ENCODE measurements at places on chromosomes 6 and 20.

GRCh38 chr6:10800810-10801209, 37.5 kb downstream of the MAK start:
- DNase-seq, result no peak

DNA sequence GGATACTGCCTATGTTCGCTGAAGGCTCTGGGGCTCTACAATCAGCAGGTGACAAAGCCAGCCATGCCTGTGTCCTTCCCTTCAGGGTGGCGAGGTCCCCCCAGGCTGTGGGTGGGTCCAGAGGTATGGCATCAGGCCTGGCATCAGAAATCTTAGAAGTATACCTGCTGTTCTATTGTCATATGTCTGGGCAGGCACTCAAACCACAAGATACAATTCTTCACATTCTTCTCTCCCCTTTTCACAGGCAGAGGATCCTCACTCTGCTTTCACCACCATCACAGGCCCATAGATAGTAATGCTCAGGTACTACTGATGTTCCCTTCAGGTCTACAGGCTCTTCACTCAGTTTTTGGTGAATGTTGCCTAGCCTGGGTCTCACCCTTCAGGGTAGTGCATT, 1180.0 kb upstream of the CITED2 start:
- no peak for DNase-seq

DNA sequence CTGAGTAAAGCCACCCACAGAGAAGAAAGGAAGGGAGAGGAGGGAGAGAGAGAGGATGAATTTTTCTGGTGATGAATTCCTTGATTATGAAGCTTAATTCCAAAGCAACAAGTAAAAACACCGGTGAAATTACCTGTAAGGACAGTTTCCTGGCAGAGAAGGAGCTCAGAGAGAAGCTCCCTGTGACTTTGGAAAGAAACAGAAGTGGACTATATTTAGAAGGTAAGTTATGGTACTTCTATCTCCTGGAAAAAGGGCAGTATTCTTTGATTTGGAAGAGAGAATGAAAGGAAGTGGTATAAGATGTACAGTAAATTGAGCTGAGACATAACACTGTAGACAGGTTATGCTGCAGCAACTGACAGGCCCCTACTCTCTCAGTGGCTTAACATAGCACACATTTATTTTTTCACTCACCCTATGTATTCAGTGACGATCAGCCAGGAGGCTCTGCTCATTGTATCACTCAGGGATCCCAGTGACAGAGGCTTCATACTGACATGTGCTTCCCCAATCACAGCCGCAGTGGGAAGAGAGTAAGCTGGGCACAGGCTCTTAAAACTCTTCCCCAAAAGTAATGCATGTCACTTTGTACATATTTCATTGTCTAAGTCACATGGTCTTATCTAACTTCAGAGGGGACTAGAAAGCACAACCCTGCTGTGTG, 349.5 kb downstream of the BTBD9 start:
- no peak for DNase-seq

DNA sequence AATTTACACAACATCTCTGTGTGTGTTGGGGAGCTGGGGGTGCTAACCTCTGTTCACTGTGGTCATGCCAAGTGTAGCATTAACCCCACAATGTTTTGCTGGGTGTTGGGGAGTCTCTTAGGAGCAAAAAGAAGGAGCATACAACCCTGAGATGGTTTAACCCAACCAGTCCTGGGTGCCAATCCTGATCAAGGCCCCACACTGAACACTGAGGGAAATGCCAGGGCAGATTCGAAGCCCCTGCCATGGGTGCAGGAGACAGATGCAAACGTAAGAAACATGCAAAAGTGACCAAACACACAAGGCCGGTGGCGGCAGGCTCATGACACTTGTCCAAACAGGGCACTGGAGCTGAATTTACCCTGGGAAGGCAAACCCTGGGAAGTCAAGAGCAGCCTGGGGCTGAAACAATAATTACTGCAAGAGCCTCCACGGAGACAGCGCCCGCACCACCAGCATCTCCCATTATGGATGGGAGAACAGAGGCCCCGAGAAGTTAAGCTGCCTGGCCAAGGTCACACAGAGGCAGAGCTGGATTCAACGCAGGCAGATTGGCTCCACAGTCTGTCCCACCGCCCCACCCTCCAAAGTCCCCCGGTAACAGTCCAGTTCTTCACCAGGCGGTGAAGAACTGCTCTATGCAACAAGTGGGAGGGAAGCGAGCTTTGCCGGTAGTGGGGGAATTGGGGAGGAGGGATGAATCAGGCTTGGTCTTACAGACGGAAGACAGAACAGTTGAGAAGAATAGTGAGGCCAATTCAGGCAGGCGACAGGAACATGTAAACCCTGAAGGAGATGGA, 8.5 kb downstream of the ACSS1 start:
- DNase-seq, result no peak

GRCh38 chr20:10129749-10130148, 88.9 kb upstream of the SNAP25 start:
- DNase-seq, result no peak

DNA sequence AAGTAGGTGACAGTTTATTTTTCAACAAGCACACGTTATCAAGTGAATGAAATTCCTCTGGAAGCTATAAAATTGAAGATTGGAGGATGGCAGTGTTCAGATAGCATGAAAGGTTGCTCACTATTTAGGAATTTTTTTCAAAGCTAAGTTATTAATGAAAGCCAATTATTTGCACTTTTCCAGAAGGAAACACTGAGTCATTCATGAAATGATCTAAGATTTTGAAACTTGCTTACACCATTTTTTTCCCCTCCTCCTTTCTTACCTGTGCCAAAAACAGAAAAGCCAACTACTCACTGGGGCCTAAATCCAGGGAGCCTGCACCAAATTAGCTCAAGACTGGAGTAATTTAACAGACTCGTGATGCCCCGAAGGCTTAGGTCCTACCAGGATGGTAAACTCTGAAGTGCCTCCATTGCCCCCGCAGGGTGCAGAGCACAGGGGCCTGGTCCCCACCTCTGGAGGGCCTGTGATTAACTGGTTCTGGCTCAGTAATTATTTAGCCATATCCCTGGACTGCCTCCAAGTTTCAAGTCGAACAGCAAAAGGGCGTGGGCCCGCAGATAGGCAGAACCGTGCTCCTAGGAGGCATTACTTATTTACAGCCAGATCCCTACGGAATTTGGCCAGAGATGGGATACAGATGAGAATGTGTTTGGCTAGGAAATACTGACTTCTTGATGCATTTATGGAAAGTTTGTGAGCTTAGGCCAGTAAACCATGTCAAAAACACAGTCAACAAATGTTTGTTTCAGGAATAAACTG, 28.0 kb upstream of the ZNF217 start:
- DNase-seq, result no peak

DNA sequence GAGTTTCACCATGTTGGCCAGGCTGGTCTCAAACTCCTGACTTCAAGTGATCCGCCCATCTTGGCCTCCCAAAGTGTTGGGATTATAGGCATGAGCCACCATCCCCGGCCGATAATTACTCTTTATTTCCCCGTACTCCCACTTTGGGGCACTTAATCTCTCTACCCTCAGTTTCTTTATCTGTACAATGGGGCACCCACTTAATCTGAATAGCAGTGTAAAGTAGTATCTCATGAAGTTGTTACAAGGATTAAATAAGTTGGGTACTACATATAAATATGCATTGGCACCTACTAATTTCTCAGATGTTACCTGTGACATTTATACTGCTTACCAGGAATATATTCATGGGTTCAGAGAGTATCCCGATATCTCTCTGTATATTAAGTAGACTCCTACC, 15.2 kb downstream of the GINM1 start:
- DNase-seq, result no peak

GRCh38 chr6:150297327-150298029, 71.3 kb upstream of the IYD start:
- DNase-seq, result no peak

DNA sequence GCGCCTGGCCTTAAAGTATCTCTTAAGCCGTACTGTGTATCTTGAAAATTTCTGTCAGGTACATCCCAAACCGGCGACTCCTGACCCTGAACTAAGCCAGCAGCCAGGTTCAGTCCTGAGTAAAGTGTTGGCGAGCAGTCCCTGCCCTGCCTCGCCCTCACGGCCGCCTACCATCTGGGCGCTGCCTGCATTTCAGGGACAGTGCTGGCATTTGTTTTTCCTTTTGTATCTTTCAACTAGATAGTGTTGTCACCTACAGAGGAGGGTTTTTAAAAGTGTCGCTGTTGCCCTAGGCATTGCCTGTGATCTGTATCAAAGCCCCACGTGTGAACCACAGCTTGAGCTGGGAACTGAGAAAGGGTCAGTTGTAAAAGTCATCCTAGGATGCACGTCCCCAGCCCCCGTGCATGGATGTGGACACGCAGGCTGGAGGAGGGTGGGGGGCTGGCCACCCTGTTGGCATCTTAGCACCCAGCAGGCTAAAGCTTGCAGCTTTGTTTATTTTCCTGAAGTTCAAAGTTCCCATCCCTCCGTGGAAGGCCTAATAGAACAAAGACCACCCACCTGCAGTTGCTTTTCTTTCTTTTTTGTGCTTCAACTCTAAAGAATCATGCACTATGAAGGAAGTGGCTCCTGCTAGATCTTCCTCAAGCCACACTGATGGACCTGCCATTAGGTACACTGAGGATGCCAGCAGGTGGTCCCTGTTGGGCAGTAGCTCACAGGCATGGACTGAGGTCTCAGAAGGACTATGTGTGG, 136.8 kb downstream of the ZDHHC14 start:
- DNase-seq, result no peak

DNA sequence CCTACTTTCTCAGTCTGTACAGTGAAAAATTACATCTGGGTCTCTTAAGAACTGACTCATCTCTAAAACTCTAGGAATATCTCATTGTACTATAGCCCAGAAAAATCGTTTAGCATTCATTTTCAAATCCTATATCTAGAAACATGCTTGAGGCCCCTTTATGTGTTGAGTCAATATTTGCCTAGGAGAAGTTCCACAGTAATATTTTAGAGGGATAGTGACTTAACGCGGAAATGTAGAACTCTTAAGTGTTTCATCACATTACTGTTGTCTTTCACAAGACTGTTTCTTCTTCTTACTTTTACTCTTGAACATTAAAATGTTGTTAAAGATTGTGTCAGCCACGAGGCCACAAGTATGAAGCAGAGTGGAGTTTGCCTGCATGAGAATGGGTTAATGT, 23.0 kb upstream of the MYLIP start:
- DNase-seq, result no peak

DNA sequence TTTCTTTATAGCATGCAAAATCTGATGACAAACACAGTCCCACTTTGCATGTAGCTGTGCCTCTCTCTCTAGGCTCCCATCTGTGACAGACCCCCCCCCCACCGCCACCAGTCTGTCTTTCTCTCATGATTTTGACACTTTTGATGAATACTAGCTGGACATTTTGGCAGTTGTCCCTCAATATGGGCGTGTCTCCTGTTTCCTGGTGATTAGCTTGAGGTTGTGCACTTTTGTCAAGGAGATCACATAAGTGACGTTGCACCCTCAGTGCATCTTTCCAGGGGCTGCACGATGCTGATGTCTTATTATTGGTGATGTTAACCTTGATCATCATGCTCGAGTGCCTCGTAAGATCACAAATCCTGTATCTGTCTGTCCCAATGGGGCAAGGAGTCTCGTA, 155.1 kb downstream of the EYA2 start:
- DNase-seq, result no peak

DNA sequence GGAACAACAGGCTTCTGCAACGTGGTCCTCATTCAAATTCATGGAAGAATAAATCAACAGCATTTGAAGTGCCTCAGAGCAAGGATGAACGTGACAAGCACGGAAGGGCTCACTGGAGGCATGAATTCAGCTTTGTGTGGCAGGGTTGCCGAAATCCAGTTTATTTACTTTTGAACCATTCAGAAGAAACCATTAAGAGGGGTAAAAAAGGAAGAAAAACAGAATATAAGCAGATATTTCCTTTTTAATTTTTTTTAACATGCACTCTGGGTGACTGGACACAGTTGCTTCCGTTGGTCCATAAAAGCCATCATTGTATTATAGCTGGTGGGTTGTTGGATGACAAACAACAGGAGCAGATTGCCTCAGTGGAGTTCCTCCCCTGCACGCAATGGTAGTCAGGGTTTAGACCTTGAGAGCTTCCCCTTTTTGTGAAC, 17.3 kb upstream of the SNRPB2 start:
- no peak for DNase-seq

GRCh38 chr20:64064145-64064698, 1.2 kb downstream of the TCEA2 start:
- DNase-seq, result no peak

- no peak for DNase-seq
These were observed 40.9 kb downstream of the RNF182 start for GRCh38 chr6:13965582-13966127.

DNA sequence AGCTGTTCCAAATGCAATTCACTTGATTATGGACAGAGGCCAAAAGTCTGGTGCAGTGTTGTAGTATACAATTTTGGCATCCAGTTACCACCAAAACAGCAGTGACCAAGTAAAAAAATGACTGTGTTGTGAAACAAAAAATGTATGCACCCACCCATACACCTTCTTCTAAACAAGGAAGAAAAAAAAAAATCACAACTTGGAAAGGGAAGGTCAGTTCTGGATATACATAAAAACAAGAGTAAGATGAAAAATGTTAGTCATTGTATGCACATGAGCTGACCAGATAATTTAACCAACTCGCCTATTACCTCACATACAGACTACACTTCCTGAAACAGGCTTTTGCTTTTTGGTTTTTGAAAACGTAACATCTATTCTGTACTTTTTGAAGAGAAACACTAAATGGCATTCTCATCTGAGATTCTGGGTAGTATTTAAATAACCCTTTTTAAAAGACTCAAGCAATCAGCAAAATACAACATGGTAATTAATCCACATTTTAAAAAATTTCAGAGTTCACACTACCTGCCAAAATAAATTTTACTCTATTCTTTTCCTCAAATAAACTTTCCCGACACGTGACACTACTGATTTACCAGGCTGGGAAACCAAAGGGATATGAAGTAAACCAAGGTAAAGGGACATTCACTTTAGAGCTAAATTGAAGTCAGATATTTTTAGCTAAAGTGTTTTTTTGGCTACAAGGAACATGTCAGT, 141.6 kb upstream of the SHLD1 start:
- no peak for DNase-seq

- no peak for DNase-seq
These were observed 17.7 kb downstream of the CST8 start for GRCh38 chr20:23508449-23509229.

DNA sequence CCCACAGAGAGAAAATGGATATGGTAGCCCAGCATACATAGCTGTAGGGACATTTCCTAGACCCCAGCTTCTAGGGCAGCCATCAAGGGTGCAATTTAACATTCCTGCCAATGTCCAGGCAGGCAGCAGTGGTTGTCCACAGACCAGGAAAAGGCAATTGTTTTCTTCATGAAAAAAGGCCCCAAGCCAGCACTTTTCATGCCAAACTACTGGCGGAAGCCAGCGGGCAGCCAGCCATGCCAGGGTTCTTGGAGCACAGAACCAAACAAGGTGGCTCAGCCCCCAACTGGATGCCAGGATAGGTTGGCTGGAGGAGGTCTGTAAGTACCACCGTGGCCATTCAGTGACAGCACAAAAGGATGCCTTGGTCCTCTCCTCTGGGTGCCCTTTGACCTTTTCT, 94.6 kb downstream of the BANF2 start:
- DNase-seq, result no peak

Data from activated CD4-positive, alpha-beta T cell treated with anti-CD3 and anti-CD28 coated beads, Interleukin-2, amount 50 U/mL, for 4 hours (primary cell).